ENCODE measurements at places on chromosomes 11 and 22.
A peak's percentile ranks its signal among the peaks of the same experiment; 100 is the strongest.

DNA sequence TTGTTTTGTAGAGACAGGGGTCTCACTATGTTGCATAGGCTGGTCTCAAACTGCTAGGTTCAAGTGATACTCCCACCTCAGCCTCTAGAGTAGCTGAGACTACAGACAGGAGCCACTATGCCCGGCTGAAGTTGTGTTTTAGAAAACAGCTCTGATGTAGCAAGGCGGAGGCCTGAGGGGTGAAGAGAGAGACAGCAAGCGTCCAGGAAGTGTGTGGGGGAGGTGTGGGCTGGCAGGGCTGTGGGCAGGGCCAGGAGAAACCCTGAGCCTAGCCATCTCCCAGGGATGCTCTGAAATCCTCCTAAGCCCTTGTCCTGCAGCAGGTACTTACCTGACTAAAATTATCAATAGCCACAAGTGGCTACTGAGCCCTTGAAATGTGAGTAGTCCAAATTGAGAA is 16.1 kb upstream of the RPS3 start:
- ATAC-seq: no peak

GRCh38 chr11:45456686-45457085 is 170.5 kb upstream of the SYT13 start:
- no peak for ATAC-seq

GRCh38 chr22:39457198-39457555 is 365 bp downstream of the MGAT3 start:
- ATAC-seq: peak; percentile 6

- ATAC-seq: no peak
These were observed 54.8 kb downstream of the NAT10 start for GRCh38 chr11:34160049-34160721.

GRCh38 chr11:17722000-17722643 is 2.8 kb downstream of the MYOD1 start:
- peak; percentile 49 for ATAC-seq

DNA sequence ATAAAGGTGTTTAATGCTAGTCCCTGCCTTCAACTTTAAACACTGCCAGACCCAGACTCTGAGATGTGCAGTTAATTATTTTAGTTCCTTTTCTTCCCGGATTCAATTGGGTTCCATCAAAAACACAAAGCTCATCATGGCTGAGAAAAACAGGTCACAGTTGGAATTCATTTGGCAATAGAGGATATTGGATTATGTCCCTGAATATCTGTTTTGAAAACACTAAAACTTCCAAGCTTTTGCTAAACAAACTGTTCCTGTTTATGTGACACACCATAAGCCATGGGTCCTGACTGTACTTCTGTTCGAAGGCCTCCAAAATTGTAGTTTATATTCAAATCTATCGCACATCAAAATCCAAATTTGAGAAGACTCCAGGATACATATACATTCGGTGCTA is 150.7 kb downstream of the TRPC6 start:
- no peak for ATAC-seq

- ATAC-seq: no peak
These were observed 2.7 kb downstream of the PPFIBP2 start for GRCh38 chr11:7516475-7516874.

DNA sequence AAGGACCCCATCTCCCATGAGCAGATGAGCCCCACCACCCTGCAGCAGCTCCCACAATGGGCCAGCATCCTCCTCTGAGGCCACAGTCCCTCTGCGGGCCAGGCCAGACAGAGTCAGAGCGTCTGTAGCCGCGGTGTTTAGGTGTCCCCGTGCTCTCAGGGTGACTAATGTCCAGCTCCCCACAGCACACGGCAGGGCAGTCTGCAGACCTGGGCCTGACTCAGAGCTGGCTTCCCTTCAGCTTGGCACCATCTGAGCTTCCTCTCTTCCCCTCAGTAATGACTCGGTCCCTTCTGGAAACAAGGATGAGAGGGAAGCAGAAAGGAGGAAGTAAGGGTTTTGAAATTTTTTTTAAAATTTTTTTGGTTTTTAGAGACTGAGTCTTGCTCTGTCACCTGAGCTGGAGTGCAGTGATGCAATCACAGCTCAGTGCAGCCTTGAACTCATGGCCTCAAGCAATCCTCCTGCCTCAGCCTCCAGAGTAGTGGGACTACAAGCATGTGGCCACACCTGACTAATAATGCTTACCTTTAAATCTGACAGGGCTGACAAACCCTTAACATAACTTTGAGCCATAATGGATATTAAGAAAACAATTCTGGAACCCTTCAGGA is 28.5 kb downstream of the LRRC74B start:
- no peak for ATAC-seq

DNA sequence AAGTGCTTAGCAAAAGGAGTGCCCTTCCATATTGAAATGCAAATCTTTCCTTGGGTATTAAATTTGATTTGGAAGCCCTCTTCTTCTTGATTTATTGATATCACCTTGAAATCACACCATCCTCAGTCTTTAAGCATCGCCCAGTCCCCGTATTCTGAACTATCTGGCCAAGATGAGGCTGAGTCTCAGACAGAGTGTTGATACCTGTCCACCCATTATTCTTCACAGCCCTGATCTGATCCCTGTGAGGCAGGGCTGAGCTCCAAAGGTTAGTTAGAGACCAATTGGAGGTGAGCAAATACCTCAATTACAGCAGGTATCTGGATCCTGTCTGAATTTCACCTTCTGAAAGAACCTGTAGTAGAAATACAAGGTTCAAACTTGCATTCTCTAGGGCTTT is 326.3 kb downstream of the FAT3 start:
- no peak for ATAC-seq

GRCh38 chr11:29328961-29329441 is 687.8 kb downstream of the KCNA4 start:
- peak; percentile 62 for ATAC-seq

DNA sequence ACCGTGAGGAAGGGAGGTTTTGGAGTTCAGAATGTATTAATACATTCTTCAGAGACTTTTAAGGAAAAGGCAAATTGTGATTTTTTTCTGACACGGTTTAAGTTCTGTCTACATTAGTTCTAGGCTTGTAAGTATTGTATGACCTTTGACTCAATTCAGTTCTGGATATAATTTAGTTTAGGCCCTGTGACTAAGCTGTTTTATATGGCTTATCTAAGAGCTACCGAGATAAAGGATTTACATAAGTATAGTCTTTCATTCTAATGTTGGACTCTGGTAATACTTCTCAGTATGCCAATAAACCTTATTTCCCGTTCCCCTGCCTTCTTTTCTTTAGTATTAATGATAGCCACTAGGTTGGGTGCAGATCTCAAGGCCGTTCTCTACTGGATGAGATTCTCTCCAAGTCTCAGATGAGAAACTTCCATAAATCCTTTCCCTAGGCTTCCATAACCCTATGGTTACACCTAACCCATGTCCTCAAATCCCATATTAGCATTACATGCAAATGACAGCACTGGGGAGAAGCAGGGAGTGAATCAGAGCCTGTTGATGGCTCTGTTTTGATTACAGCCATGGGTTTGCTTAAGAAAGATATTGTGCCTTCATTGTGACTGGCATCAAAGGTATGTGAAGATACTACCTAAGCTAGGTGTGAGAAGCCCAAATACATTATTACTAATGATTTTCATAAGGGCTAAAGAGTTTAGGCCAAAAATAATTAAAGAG is 38.7 kb downstream of the BARX2 start:
- ATAC-seq: peak; percentile 69

GRCh38 chr22:28246397-28246796 is 327.3 kb upstream of the PITPNB start:
- ATAC-seq: no peak

DNA sequence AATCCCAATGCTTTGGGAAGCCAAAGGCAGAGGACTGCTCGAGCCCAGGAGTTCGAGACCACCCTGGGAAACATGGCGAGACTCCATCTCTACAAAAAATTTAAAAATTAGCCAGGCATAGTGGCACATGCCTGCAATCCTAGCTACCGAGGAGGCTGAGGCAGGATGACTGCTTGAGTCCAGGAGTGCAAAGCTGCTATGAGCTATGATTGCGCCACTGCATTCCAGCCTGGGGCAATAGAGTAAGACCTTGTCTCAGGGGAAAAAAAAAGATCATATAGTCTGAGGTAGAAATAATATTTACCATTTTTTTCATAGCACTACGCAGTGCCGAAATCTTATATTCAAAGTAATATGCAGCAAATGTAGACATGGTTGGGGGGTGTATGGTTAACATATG is 47.8 kb downstream of the MRTFA start:
- no peak for ATAC-seq

DNA sequence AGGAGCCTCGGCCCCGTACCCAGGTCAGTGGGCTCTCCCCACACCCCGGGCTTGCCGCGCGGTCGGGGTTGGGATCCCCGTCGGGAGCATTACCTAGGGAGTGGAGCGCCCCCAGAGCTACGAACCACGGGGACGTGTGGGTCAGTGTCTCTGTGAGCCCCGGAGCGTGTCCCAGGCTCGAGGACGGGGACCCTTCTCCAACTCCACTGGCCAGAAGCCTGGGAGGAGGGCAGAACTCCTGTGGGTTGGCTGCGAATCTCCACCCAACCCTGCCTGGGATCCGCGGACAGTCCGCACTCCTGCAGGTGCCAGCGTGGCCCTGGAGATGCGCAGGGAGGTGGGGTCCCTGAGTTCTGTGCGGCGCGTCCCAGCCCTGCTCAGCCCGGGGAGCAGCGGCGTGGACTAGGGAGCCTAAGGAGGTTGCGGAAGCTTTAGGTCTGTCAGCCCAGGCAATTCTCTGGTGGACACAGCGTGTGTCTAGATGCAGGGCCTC is 346 bp downstream of the PPFIBP2 start:
- ATAC-seq: peak; percentile 21

GRCh38 chr22:39444247-39444800 is 12.5 kb upstream of the MGAT3 start:
- ATAC-seq: no peak

DNA sequence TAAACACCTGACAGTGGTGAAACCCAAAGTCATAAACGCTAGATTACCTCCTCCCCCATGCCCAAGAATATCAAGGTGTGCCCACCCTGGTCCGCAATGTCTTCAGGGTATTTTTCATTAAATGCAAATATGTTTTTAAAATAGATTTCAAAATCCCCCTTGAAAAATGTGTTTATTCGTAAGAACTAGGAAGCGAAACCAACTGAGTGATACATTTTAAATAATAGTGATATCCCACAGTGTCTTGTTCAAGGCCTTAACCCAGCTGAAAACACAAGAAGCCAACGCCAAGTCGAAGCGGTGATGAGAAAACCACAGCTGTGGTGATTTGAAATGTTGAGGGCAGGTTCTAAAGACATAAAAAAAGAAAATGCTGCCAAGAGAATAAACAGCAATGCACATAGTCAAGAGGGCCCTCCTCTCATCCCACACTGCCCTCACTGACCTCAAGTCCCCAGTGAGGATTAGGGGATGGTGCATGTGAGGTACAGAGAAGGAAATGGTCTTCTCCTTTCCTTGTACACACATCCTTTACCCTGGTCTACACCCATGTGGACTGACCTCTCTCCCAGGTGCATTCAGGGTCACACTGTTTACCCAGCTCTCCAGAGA is 25.5 kb downstream of the KCNJ1 start:
- no peak for ATAC-seq

DNA sequence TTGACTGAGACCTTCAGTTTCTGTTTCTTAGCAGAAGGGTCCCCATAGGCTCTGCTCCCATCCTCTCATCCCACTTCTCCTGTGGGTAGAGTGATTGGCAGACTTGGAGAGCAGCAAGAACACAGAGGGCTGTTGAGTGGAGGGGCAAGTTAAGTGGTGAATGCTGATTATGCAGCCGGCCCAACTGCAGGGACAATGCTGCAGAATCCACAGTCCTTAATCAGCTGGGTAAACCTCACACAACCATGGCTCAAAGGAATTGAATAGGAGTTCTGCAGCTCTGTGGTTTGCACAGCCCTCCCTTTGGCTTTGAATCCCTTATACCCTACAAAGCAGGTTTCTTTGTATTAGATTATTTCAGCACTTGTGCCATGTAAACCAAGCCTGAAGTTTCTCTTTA is 161.1 kb downstream of the NAV2 start:
- ATAC-seq: no peak

GRCh38 chr22:49372530-49373288 is 455.0 kb downstream of the BRD1 start:
- ATAC-seq: peak; percentile 92

DNA sequence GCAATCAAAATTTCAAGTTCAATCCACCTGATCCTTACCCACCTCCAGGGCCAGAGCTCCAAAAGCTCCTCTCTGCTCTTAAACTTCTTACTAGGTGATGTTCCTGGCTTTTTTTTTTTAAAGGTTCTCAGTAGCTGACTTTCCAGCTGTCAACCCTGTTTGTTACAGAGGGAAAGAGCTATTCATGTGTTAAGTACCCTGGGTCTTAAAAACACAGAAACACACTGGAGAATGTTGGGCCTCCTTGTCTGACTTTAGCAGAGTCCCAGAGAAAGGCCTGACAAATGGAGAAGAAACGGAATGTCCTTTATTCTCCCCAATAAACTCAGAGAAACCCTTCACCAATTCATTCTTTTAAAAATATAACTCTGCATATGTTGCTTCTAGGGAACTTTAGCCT is 3.2 kb downstream of the LRRC4C start:
- ATAC-seq: no peak

DNA sequence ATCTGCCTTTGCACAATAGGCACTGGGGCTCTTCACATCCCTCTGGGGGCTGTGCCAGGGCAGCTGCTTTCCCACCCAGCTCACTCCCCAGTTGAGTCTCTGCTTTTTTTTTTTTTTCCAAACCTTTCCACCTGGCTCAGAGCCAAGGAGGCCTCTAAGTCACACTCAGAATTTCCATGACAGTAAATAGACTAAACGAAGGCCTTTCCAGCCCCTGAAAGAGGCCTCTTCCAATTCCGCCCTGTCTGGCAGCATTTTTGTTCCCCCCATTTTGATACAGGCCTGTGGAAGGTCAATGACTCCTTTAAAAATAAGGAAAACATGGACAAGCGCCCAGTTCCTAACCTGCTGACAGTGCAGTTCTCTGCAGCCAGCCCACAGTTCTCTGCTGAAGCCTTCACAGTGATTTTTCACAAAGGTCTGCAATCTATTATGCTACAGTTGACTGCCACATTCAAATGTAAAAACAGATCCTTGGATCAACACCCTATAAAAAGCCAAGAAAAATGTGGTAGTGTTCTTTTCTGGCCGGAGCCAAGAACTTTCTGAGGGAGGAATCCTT is 107.5 kb upstream of the SESN3 start:
- peak; percentile 66 for ATAC-seq

GRCh38 chr22:49137206-49137840 is 690.4 kb downstream of the BRD1 start:
- no peak for ATAC-seq

GRCh38 chr22:39518996-39519680 is 1.2 kb upstream of the ATF4 start:
- no peak for ATAC-seq
